ENCODE measurements at places on chromosomes 4 and X.

DNA sequence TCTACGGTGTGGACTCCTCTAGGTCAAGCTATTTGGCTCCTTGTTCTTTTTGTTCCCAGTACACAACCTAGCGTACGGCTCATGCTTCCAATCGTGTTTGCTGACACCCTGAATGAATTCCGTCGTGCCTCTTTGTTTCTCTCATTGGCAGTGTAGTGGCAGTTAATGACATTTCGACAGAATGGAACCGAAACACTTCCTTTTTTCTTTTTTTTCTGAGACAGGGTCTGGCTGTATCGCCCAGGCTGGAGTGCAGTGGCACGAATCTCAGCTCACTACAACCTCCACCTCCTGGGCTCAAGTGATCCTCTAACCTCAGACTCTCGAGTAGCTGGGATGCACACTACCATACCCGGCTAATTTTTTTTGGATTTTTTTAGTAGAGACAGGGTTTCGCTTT lies 113.3 kb upstream of the ATP6AP2 start:
- no peak overlapping the region for H3K4me3 ChIP-seq
- DNase-seq, result no peak
- H3K4me1 ChIP-seq, result peaks cover 22% of the 10 kb centered on the region

DNA sequence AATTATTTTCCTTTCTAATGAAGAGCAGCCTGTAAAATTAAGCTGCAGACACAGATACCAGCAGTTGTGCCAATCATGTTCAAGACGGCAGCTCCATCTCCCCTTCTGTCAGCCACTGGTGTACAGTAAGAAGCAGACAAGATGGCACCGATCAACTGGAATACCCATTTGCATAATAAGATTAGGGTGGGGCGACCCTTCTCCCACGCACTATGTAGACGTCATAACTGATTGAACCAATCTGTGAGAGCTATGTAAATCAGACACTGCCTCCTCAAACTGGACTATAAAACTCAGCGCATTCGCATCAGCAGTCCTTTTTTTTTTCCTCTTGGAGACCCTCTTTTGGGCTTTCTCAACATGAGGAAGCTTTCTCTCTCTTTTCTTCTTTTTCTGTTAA lies 40.4 kb upstream of the INTS6L start:
- no peaks in the 10 kb centered on the region for H3K27me3 ChIP-seq
- no peak overlapping the region for H3K27ac ChIP-seq

DNA sequence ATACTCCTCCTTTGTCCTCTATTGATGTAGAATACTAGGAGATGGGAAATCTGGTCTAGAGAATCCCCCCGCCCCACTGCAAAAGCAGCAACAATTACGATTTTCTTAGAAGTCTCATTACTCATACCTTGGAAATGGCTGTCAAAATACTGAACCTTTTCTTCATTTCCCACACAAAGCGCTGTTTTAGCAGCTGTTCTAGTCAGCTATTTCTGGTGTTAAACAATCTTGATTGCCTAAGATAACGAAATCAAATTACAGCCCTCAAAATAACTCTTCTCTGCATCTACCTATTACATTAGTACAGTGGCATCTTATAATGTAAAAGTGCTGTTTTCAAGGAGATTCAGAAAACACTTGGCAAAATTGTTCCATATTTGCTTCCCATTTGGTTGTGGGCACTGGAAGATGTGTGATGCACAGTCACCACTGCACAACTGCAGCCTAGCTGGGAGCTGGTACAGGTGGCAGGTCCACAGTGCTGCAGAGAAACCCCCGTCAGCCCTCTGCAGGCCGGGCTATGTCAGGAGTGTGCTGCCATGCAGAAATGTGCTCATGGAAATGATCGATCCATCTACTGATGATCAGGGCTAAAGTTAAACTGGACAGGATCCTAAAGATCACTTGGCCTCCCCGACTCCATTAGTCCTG lies 50.4 kb downstream of the TBC1D9 start:
- H3K4me3 ChIP-seq, result no peak overlapping the region
- no peak overlapping the region for H3K27ac ChIP-seq
- no peak for DNase-seq
- H3K36me3 ChIP-seq, result no peaks in the 10 kb centered on the region

DNA sequence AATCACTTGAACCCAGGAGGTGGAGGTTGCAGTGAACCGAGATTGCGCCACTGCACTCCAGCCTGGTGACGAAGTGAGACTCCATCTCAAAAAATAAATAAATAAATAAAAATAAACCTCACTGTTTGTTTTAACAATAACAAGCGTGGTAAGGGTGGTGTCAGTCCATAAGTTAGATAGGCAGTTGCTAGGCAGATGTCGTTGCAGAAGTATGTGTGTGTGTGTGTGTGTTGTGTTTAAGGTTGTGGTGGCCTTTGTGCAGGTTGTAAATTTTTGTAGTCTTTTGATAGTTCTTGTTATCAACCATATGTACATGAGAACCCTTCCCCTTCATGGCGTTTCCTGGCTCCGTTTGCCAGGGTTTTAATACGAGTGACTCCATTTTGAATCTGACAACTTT lies 4.0 kb upstream of the AASDH start:
- H3K4me3 ChIP-seq, result no peak overlapping the region
- peaks cover 14% of the 10 kb centered on the region for H3K36me3 ChIP-seq
- DNase-seq, result no peak
- peaks cover 29% of the 10 kb centered on the region for H3K4me1 ChIP-seq
- no peak overlapping the region for H3K27ac ChIP-seq

GRCh38 chr4:14848229-14848628 lies 154.1 kb upstream of the CPEB2 start:
- DNase-seq, result no peak
- H3K36me3 ChIP-seq, result no peaks in the 10 kb centered on the region
- peaks cover 6% of the 10 kb centered on the region for H3K4me1 ChIP-seq
- H3K27me3 ChIP-seq, result peaks cover 9% of the 10 kb centered on the region

Measured in activated naive CD8-positive, alpha-beta T cell treated with anti-CD3 and anti-CD28 coated beads for 36 hours (primary cell).